ENCODE measurements at places on chromosomes 2 and 18. TPM values are rescaled to one million over a fixed set of nuclear protein-coding genes. Genes with fewer than 3 reads are reported as not detected.

The CXCR1 gene
- total RNA-seq, result not detected

DNA sequence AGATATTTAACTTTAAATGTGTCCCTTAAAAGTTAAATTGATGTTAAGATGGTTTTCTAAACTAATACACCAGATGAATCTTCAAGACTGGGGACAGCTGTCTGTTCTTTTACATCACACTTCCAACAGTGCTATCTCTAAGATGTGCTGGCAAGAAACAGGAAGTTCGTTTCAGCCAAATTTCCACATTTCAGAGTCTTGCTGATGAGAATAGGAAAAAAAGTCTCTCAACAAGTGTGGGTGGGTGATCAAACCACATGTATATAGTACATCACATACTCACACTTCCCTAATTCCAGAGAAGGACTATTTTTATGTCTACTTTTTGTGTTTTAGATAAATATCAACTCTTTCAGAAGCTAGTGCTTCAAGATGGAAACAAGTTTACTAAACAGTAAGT lies 1712.8 kb upstream of the TMEFF2 start:
- DNase-seq, result no peak

The INSIG2 gene
- 7.0 TPM for total RNA-seq

GRCh38 chr18:40911041-40911440 lies 1044.0 kb upstream of the PIK3C3 start:
- DNase-seq, result no peak

GRCh38 chr2:238850091-238850490 lies 2.2 kb downstream of the TWIST2 start:
- no peak for DNase-seq

GRCh38 chr2:186518945-186519344 lies 32.9 kb downstream of the ZC3H15 start:
- no peak for DNase-seq

The HOXD12 gene
- not detected for total RNA-seq

DNA sequence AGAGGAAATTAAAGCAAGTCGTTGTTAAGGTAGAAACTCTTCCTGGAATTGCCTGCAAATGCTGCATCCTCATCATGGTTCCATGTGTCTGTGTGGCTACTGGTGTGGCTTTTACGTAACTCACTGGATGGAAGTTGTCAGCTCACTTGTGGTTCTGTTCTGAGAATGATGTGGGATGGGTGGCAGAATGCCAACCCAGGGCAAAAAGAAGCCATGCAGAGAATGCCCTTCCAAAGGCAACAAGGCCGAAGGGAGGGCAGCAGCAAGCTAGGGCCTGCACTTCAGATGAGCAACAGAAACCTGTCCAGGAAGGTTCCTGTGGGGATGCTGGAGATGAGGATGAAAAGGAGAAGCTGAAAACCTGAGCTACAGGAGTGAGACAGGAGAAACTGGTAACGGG lies 10.4 kb upstream of the NAPG start:
- DNase-seq, result no peak

- no peak for DNase-seq
Measured at GRCh38 chr2:106095478-106096298, 98.4 kb downstream of the UXS1 start.
